SJCRH30 (cell line): ENCODE measurements at places on chromosomes 3 and 15. TPM values are rescaled to one million over a fixed set of nuclear protein-coding genes. Genes with fewer than 3 reads are reported as not detected.

DNA sequence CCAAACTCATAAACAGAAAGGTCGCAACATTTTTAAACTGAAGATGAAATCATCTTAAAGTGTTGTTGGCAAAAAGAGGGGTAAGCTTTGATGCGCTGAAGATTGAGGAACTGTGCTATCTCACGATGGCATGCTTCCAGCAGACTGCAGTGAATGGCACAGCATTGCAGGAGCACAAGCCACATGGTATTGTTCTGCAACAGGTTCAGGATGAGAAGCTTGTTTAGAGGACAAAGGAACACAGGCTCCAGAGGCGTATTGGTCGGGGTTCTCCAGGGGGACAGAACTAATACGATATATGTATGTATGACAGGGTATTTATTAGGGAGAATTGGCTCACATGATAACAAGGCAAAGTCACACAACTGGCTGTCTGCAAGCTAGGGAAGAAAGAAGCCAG, 13.8 kb upstream of the PLD1 start:
- peaks cover 10% of the 10 kb centered on the region for H3K4me1 ChIP-seq
- H3K27ac ChIP-seq = no peak overlapping the region
- H3K27me3 ChIP-seq = no peaks in the 10 kb centered on the region
- no peak overlapping the region for H3K4me3 ChIP-seq

The PLA2G4B gene
- total RNA-seq = 3.0 and 7.2 TPM in 2 replicates

GRCh38 chr3:104514371-104514770, 852.3 kb upstream of the ALCAM start:
- H3K4me3 ChIP-seq = no peak overlapping the region
- 0 out of 2 replicates have a peak, but pooled peaks cover 3% of the 10 kb centered on the region for H3K27me3 ChIP-seq
- no peaks in the 10 kb centered on the region for H3K36me3 ChIP-seq
- no peaks in the 10 kb centered on the region; the same call in 1 of the 2 replicates for H3K4me1 ChIP-seq

GRCh38 chr15:45776772-45777171, 141.9 kb downstream of the SQOR start:
- no peak overlapping the region for H3K4me3 ChIP-seq
- no peak overlapping the region for H3K27ac ChIP-seq
- H3K4me1 ChIP-seq = no peaks in the 10 kb centered on the region
- no peaks in the 10 kb centered on the region for H3K36me3 ChIP-seq
- DNase-seq = no peak
- H3K27me3 ChIP-seq = peaks cover 3% of the 10 kb centered on the region

The TIMP4 gene
- not detected in 2 replicates for total RNA-seq

- peaks cover 7% of the 10 kb centered on the region; the same call in 1 of the 2 replicates for H3K4me1 ChIP-seq
- H3K27ac ChIP-seq = no peak overlapping the region
- DNase-seq = peak; percentile 56
- H3K27me3 ChIP-seq = 0 out of 2 replicates have a peak, but pooled peaks cover 3% of the 10 kb centered on the region
Observed at GRCh38 chr15:80242132-80242769, 9.8 kb downstream of the CTXND1 start.

The KY gene
- not detected in 2 replicates for total RNA-seq

DNA sequence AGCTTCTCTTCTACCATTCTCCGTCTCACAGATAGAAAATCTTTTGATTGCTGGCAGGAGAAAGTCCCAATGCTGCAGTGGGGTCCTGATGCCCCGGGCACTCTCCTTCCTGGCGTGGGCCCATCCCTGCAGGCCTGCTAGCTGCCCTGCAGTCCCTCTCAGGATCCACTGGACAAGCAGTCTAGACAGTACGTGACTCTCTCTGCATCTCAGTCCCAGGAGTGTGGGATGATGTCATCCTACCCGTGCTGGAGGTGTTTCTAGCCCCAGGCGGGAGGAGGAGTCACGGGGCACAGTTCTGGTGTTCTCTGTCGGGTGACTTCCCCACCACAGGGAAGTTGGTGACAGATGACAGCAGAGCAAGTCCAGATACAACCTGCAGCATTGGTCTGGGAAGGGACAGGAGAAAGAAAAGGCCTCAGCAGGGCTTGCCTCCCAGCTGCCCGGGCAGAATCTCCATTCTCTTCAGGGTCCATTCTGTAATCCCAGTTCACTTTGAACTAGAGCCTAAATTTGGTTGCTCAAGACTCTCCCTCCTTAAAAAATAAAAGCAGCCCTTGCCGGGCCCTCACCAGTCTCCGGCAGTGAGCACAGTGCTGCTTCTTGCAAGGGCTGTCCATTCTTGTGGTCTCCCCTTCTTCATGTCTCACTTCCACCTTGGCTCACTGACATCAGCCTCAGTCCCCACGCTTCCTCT, 30.6 kb downstream of the SLC28A1 start:
- no peaks in the 10 kb centered on the region for H3K36me3 ChIP-seq
- no peak overlapping the region for H3K4me3 ChIP-seq
- peak; percentile 70 for DNase-seq
- no peak overlapping the region for H3K27ac ChIP-seq
- H3K4me1 ChIP-seq = peaks cover 6% of the 10 kb centered on the region

The CELSR3 gene
- total RNA-seq = 1.1 and 1.7 TPM in 2 replicates

The LTF gene
- total RNA-seq = not detected in 2 replicates

The ABI3BP gene
- total RNA-seq = 0.61 and 0.63 TPM in 2 replicates

DNA sequence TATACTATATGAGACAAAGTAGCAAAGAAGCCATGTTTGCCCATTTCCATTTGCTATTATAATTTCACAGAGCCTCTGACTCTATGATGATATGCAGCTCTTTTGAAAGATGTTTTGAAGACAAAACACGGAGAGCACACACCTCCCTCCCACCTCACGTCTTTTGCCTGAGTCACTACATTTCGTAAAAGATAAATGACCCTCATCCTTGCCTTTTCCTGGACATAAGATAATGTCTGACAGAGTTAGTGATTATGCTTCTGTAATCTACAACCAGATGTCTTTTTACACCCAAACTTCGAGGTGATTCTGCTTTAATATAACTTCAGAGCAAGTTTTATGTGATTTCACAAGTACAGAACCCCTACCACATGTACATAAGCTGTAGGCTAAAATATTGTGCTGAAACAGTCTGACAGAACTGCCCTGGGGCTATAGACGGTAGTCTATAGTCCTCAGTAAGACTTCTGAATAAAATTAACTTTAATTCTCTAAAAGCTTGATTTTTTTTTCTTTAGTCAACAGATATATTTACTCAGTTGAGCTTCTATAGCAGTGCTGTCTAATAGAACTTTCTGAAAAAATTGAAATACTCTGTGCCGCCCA, 99.9 kb downstream of the CD200R1L start:
- no peak for DNase-seq
- no peak overlapping the region for H3K27ac ChIP-seq
- no peaks in the 10 kb centered on the region for H3K27me3 ChIP-seq
- no peaks in the 10 kb centered on the region for H3K36me3 ChIP-seq

DNA sequence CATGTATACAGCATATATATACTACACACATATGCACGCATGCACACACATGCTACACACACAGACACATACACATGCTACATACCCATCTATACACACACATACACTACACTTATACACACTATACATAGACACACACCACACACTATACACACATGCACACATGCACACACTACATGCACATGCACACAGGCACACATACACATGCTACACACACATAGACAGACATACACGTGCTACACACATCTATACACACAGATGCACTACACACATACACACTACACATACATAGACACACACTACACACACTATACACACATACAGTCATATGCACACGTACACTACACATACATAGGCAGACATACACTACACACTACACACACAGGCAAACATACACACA, 51.2 kb upstream of the PRR20G start:
- H3K27me3 ChIP-seq = no peaks in the 10 kb centered on the region
- no peak overlapping the region for H3K4me3 ChIP-seq
- no peak for DNase-seq
- peaks cover 13% of the 10 kb centered on the region for H3K4me1 ChIP-seq

GRCh38 chr3:179750720-179751328, 98.0 kb downstream of the USP13 start:
- no peak for DNase-seq
- H3K4me1 ChIP-seq = no peaks in the 10 kb centered on the region
- H3K27ac ChIP-seq = no peak overlapping the region
- H3K27me3 ChIP-seq = no peaks in the 10 kb centered on the region

The CPN2 gene
- total RNA-seq = not detected in 2 replicates

The SLC28A1 gene
- not detected in 2 replicates for total RNA-seq

The RARRES1 gene
- not detected in 2 replicates for total RNA-seq

- H3K27me3 ChIP-seq = no peaks in the 10 kb centered on the region
- DNase-seq = no peak
- peak overlapping the region; percentile 95 for H3K4me3 ChIP-seq
- peaks cover 1% of the 10 kb centered on the region; the same call in 1 of the 2 replicates for H3K4me1 ChIP-seq
Observed at GRCh38 chr15:69159805-69160140, 662 bp upstream of the GLCE start.

- H3K27me3 ChIP-seq = no peaks in the 10 kb centered on the region
- no peak overlapping the region for H3K27ac ChIP-seq
- no peaks in the 10 kb centered on the region for H3K4me1 ChIP-seq
- H3K36me3 ChIP-seq = no peaks in the 10 kb centered on the region
Observed at GRCh38 chr3:35857004-35857403, 217.7 kb downstream of the ARPP21 start.
